Neural crest cell (in vitro differentiated cells): ENCODE measurements at places on chromosomes 13 and 19. TPM values are rescaled to one million over a fixed set of nuclear protein-coding genes. Genes with fewer than 3 reads are reported as not detected.

Gene ONECUT3
- 0.93 and 1.0 TPM in 2 replicates for total RNA-seq

Gene PKN1
- total RNA-seq, result 118 and 126 TPM in 2 replicates

Gene ASF1B
- total RNA-seq, result 54.8 and 55.6 TPM in 2 replicates

Gene DCT
- total RNA-seq, result 0.12 and 0.43 TPM in 2 replicates

Gene WASF3
- total RNA-seq, result 78.2 and 79.7 TPM in 2 replicates

Gene SBK2
- total RNA-seq, result not detected in 2 replicates

Gene DOCK6
- 34.7 and 40.6 TPM in 2 replicates for total RNA-seq

Gene ZNF557
- 13.9 and 14.0 TPM in 2 replicates for total RNA-seq

Gene STK11
- total RNA-seq, result 55.8 and 60.2 TPM in 2 replicates

Gene ZNF225
- total RNA-seq, result 6.9 and 7.8 TPM in 2 replicates

Gene RCBTB2
- total RNA-seq, result 25.2 and 26.3 TPM in 2 replicates

Gene SLC7A10
- total RNA-seq, result 0.96 and 1.4 TPM in 2 replicates

Gene VMAC
- 0.89 and 1.7 TPM in 2 replicates for total RNA-seq

Gene DUXA
- total RNA-seq, result not detected in 2 replicates
